ENCODE measurements at places on chromosomes 7 and 10. TPM values are rescaled to one million over a fixed set of nuclear protein-coding genes. Genes with fewer than 3 reads are reported as not detected.

GRCh38 chr7:35993676-35994606 is 159.1 kb upstream of the EEPD1 start:
- no peak for DNase-seq

DNA sequence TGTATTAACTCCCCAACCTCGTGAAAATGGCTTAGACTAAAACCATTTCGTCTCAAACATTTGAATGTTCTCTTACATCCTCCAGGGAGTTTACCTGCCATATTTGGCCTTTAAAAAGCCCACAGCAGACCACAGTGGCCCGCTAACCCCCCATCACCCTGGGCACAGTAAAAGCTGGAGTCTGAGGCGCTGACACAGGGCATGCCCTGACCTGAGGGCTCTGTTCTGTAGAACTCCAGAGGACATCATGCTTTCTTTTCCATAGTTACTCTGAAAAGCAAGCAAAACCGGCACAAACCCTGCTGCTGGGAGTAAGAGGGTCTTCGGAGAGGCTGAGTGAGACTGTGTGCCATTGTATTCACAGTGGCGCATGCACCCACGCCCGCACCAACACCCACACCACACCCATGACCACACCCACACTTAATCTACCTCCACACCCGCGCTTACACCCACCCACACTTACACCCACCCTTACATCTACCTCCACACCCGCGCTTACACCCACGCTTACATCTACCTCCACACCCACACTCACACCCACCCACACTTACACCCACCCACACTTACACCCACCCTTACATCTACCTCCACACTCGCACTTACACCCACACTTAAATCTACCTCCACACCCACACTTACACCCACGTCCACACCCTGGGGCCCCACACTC is 32.1 kb downstream of the LRRC27 start:
- no peak for DNase-seq

- no peak for DNase-seq
Measured at GRCh38 chr10:102997998-102998397, 79.9 kb downstream of the CNNM2 start.

GRCh38 chr10:125014836-125015355 is 73.0 kb downstream of the ZRANB1 start:
- DNase-seq: no peak

DNA sequence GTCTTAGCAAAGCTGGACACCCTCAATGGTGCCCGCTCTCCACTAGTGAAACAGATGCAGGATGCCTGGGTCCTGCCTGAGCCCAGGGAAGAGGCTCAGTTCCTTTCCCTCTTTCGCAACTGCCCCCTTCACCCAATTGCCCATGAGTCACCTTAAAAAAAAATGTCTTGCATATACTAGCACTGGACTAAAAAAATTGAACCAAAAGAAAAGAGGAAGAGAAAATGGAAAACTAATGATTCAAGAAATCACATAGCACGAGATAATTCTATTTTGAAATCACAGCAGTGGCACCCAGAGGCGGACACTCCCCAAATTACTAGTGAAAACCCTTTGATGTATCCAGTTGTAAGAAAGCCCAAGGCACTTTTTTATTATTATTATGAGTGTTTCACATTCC is 972.5 kb downstream of the LRMDA start:
- no peak for DNase-seq

GRCh38 chr7:34080513-34080912 is 175.2 kb downstream of the BMPER start:
- no peak for DNase-seq

GRCh38 chr10:106392778-106393177 is 771.7 kb downstream of the SORCS1 start:
- no peak for DNase-seq

- no peak for DNase-seq
Measured at GRCh38 chr7:106668861-106669524, 8.0 kb upstream of the CCDC71L start.

- DNase-seq: no peak
Measured at GRCh38 chr7:31101544-31101943, 49.4 kb downstream of the ADCYAP1R1 start.

GRCh38 chr7:2508327-2509215 is 11.0 kb upstream of the LFNG start:
- DNase-seq: no peak

- no peak for DNase-seq
Measured at GRCh38 chr10:109275960-109276359, 647.4 kb downstream of the XPNPEP1 start.

DNA sequence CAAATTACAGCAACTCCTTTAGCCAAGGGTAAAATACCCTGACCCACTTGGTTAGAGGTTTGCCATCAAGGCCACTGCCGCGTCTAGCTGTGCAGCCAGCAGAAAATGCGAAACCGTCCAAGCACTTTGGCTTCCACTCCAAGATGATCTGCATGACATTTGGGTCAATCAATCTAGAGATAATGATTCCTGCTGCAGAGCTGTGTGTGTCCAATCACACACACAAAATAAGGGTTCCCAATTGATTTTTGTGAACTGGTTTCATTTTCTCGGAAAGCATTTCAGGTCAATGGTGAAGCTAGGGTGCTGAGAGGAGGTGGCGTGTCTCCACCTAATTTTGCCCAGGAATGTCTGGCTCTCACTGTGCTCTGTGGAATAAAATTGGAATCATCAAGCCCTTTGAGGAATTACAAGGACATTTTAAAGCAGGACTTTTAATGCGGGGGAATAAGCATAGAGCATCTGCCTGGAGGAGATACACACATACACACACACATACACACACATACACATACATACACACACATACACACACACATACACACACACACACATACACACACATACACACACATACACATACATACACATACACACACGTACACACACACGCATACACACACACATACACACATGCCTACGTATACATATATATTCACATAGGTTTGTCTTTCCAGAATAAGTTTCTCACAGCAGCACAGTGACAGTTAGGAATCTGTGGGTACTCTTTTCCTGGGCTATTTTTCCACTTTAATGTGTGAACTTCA is 59.5 kb downstream of the ACADSB start:
- DNase-seq: no peak

DNA sequence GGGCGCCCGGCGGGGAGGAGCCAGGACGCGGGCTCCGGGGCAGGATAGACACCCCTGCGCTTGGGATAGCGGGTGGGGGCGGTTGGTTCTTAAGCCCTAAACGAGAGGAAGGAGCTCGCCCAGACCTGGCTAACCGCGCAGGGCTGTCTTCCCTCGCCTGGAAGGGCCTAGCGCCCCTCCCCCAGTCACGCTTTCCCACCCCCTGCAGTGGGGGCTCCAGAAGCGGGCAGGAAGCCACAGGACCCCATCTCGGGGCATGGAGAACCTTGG is 6.5 kb downstream of the SHH start:
- no peak for DNase-seq

DNA sequence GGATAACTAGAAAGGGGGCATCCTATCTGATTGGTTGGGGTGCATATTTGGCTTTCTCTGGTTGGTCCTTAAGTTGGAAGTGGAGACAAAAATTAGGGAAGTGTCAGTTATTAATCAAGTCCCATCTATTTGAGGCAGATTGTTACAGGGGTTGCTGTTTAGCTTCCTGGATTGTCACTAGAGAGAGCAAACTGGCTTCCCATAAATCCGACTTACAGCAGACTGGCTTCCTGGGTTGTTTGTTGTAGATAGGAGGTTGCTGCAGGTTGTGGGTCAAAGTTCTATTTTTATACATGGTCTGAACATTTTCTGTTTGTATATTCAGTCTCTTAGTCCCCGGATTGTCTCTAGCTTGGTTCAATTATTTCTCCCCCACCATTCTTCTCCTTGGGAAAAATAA is 106.1 kb upstream of the HABP2 start:
- no peak for DNase-seq

GRCh38 chr7:76425156-76425555 is 406 bp downstream of the ZP3 start:
- DNase-seq: no peak

DNA sequence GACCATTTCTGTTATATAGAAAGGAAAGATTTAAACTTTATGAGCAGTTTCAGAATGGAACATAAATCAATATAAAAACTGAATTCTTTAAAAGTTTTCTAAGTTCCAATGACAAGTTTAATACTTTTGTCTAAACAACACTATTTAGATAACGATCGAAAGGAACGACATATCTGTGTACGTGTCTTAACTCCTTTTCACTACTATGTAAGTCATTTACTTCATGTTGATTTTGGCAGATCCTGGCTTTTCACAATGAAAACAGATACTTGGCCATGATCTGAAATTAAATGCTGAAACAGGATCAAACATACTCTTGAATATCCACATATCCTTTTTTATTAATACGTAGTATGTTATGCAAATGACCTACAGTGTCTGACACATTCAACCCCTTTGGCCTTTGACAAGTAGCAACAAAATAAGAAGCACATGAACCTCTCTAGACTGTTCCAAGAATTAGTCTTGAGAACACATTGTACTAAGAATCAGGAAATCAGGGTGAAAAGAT is 41.9 kb downstream of the RNLS start:
- peak; percentile 39 for DNase-seq

GRCh38 chr10:7409732-7410168 is 1.1 kb downstream of the SFMBT2 start:
- no peak for DNase-seq

DNA sequence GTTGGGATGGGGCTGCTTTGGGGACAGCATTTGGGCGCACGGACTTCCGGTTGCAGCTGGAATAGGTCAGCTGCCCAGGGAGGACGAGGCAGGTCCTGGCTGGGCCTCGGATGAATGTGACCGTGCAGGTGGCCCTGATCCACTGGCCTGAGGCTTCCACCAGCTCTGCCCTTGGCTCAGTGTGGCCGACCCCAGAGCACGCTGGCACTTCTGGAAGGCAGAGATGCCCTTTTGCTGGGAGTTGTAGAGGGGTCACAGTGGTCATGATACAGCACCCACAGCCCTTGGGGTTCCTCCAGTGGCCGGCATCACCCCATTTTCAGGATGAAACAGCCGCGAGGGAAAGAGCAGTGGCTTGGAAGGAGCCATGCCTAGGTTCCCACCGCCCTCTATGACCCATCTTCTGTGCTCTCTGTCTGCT is 19.0 kb downstream of the ADCY1 start:
- no peak for DNase-seq

GRCh38 chr10:127040756-127041155 is 135.5 kb downstream of the DOCK1 start:
- DNase-seq: no peak

DNA sequence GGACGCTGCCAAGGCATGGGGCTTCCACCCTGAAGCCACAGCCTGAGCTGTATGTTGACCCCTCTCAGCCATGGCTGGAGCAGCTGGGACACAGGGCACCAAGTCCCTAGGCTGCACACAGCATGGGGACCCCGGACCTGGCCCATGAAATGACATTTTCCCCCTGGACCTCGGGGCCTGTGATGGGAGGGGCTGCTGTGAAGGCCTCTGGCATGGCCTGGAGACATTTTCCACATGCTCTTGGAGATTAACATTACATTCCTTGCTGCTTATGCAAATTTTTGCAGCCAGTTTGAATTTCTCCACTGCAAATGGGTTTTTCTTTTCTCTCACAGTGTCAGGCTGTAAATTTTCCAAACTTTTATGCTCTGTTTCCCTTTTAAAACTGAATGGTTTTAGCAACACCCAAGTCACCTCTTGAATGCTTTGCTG is 463.6 kb downstream of the ZWINT start:
- DNase-seq: peak; percentile 27

- DNase-seq: no peak
Measured at GRCh38 chr10:119022846-119023552, 6.5 kb upstream of the NANOS1 start.

GRCh38 chr7:120862987-120863590 is 5.1 kb upstream of the TSPAN12 start:
- no peak for DNase-seq

DNA sequence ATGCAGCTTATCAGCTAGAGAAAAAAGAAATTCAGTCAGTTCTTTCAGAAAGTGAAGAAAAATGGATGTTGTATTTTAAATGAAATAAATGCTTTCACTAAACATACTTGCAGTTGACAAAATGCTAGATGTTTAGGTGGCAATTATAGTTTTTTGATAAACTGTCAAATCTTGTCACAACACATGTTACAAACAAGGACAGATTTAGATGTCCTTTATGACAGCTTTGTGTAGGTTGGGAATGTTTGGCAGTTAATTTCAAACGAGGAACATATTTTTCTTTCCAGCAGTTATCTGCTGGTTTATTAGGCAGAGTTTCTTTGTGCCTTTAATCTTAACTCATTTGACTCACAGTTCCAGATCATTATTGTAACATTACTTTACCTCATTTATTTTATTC is 3.1 kb upstream of the PRPS1L1 start:
- DNase-seq: no peak

GRCh38 chr10:85658518-85658917 is 708.1 kb downstream of the GRID1 start:
- no peak for DNase-seq

- no peak for DNase-seq
Measured at GRCh38 chr10:110181911-110182310, 25.5 kb upstream of the MXI1 start.

GRCh38 chr7:27994639-27995038 is 186.0 kb downstream of the JAZF1 start:
- no peak for DNase-seq

Gene CPA2
- 0.90 TPM for polyA plus RNA-seq

Gene CDH23
- polyA plus RNA-seq: 1.5 TPM

Gene RARRES2
- polyA plus RNA-seq: 57.0 TPM

Gene R3HCC1L
- polyA plus RNA-seq: 10.0 TPM

Gene C7orf33
- polyA plus RNA-seq: not detected

Gene STOX1
- 9.7 TPM for polyA plus RNA-seq

Measured in left renal pelvis (tissue), 4 donors.